GM23338 (cell line): ENCODE measurements at places on chromosomes 11 and 22. TPM values are rescaled to one million over a fixed set of nuclear protein-coding genes. Genes with fewer than 3 reads are reported as not detected.

CCDC88B gene
- total RNA-seq = 12.1 and 12.3 TPM in 2 replicates

DNA sequence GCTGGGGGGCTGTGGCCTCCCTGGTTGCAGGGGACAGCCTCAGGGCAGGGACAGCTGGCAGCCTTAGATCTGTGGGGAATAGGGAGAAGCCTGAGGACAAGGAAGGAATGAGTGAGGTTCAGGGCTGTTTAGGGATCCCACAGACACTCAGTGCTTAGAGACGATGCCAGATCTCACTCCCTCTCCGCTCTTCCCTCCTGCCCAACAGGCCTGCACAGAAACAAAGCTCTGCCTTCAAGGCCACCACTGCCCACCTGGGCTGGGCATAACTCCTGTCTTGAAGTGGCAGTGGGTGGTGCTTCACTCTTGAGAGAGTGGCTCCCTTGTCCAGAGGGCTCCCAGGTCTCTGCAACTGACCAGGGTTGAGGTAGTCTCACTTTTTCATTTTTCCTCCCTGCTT, 13.1 kb upstream of the CENATAC start:
- H3K27me3 ChIP-seq = peaks cover 5% of the 10 kb centered on the region; the same call in 1 of the 2 replicates
- no peak overlapping the region for H3K4me3 ChIP-seq
- no peak overlapping the region for H3K27ac ChIP-seq

HBG2 gene
- not detected in 2 replicates for total RNA-seq

NRXN2 gene
- total RNA-seq = 17.0 and 22.1 TPM in 2 replicates

HPX gene
- total RNA-seq = 0.50 and 0.63 TPM in 2 replicates

ANKK1 gene
- 0.14 TPM in 1 of 2 replicates, not detected in the other for total RNA-seq

DNA sequence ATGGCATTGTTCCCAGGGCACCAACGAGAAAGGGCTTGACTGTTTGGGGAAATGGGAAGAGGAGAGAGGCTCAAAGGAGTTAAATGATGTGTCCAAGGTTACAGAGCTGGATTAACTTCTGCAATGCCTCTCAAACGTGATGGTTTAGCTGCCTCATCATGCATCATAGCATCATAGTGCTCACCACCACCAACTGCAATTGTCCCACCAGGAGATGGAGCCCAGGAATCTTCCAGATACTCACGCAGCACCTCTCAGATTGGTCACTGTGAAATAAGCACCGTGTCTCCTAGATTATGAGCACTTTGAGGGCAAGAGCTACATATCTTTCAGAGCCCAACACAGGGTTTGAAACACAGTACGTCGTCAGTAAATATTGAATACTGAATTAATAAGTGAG, 69.2 kb downstream of the PRSS23 start:
- no peak for DNase-seq
- no peaks in the 10 kb centered on the region for H3K4me1 ChIP-seq
- H3K27ac ChIP-seq = no peak overlapping the region
- no peaks in the 10 kb centered on the region for H3K27me3 ChIP-seq
- no peak overlapping the region for H3K4me3 ChIP-seq

BSX gene
- total RNA-seq = not detected in 2 replicates

- no peak for DNase-seq
- 0 out of 2 replicates have a peak, but pooled peaks cover 3% of the 10 kb centered on the region for H3K27me3 ChIP-seq
- no peak overlapping the region for H3K27ac ChIP-seq
- H3K4me3 ChIP-seq = no peak overlapping the region
- no peaks in the 10 kb centered on the region for H3K4me1 ChIP-seq
- no peaks in the 10 kb centered on the region; the same call in 1 of the 2 replicates for H3K36me3 ChIP-seq
Observed at GRCh38 chr11:32450372-32450771, 15.0 kb upstream of the WT1 start.

DNA sequence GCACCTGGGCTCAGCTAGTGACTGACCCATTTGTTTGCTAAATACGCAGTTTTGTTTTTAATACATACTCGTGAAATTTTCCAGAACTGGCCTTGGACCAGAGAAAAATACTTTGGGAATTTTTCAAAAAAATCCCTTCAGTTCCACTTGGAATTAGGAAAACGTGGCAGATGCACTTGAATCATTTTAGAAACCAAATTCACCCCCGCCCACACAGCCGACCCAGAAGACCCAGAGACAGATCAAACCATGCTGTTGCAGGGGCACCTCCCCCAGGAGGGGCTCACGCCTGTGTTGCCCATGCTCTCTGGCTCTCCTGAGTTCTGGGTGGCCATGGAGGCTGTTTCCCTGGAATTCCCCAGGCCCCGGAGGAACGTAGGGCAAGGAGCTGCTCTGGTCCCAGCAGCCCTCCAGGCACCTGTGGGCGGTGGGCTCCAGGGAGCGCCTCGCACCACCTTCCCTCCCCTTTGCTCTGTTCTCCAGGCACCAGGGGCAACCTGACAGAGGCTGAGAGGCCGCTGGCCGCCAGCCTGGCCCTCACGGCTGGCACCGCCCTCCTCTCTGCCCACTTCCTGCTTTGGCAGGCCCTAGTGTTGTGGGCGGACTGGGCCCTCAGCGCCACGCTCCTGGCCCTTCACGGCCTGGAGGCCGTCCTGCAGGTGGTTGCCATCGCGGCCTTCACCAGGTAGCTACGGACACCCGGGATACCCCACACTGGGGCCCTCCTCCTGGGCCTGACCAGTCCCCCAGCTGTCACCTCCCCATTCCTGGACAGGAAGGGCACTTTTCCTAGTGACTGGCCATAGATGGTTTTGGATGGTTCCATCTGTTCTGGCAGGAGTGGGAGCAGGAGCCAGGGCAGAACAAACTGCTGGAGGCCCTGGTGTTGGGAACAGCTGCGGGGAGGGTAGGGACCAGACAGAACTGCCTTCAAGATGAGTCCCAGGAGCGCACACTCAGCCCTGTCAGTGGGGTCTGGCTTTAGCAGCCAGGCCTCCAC, 3.3 kb upstream of the EPS8L2 start:
- H3K36me3 ChIP-seq = no peaks in the 10 kb centered on the region
- DNase-seq = no peak
- no peak overlapping the region for H3K27ac ChIP-seq
- no peak overlapping the region for H3K4me3 ChIP-seq
- no peaks in the 10 kb centered on the region for H3K27me3 ChIP-seq

PATE2 gene
- total RNA-seq = not detected in 2 replicates

PLXNB2 gene
- 66.3 and 70.4 TPM in 2 replicates for total RNA-seq

- DNase-seq = no peak
- no peaks in the 10 kb centered on the region for H3K4me1 ChIP-seq
- H3K27me3 ChIP-seq = peaks cover 29% of the 10 kb centered on the region
Observed at GRCh38 chr11:35349897-35350296, 69.5 kb downstream of the SLC1A2 start.

- H3K4me1 ChIP-seq = peaks cover 23% of the 10 kb centered on the region
- H3K36me3 ChIP-seq = no peaks in the 10 kb centered on the region
Observed at GRCh38 chr22:37544955-37545702, 15.2 kb upstream of the CDC42EP1 start.

GRCh38 chr11:12392672-12393071, 15.3 kb downstream of the PARVA start:
- no peak overlapping the region for H3K27ac ChIP-seq
- no peaks in the 10 kb centered on the region for H3K27me3 ChIP-seq
- DNase-seq = no peak
- H3K36me3 ChIP-seq = peaks cover 11% of the 10 kb centered on the region

- no peaks in the 10 kb centered on the region for H3K4me1 ChIP-seq
- no peaks in the 10 kb centered on the region for H3K36me3 ChIP-seq
- H3K27me3 ChIP-seq = no peaks in the 10 kb centered on the region
Observed at GRCh38 chr11:73429121-73429750, 53.0 kb downstream of the RELT start.
